ENCODE measurements at places on chromosomes 2 and 18.

DNA sequence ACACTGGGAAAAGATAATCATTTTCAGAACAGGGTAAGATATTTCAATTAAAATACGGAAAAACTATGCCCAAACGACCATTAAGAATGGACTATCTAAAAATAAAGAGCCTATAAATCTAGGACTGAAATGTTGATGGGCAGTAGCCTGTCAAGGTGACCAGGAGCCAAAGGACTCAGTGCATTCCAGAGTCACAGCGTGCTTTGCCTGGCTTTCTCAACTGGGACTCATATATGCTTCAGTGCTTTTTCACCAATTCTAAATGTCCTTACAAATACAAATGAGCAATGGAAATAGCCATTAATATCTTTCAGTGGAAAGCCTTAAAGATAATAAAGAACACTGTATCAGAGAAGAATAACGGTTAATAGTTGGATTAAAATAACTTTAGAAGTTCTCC lies 35.4 kb downstream of the PREPL start:
- DNase-seq, result no peak
- no peak overlapping the region for H3K4me3 ChIP-seq
- no peaks in the 10 kb centered on the region for H3K4me1 ChIP-seq
- peaks cover 52% of the 10 kb centered on the region for H3K36me3 ChIP-seq

- H3K4me1 ChIP-seq, result peaks cover 21% of the 10 kb centered on the region
- DNase-seq, result no peak
- no peaks in the 10 kb centered on the region for H3K36me3 ChIP-seq
- no peaks in the 10 kb centered on the region for H3K27me3 ChIP-seq
- H3K27ac ChIP-seq, result no peak overlapping the region
Observed at GRCh38 chr2:85590950-85591349, 4.6 kb upstream of the RNF181 start.

- no peaks in the 10 kb centered on the region for H3K4me1 ChIP-seq
- no peak for DNase-seq
- H3K27me3 ChIP-seq, result no peaks in the 10 kb centered on the region
- no peak overlapping the region for H3K4me3 ChIP-seq
- no peaks in the 10 kb centered on the region for H3K36me3 ChIP-seq
- H3K27ac ChIP-seq, result no peak overlapping the region
Observed at GRCh38 chr2:103605071-103605780, 843.4 kb downstream of the TMEM182 start.

GRCh38 chr2:127735044-127735443 lies 33.7 kb downstream of the SFT2D3 start:
- H3K27ac ChIP-seq, result no peak overlapping the region
- H3K4me1 ChIP-seq, result no peaks in the 10 kb centered on the region
- DNase-seq, result no peak
- no peaks in the 10 kb centered on the region for H3K27me3 ChIP-seq

DNA sequence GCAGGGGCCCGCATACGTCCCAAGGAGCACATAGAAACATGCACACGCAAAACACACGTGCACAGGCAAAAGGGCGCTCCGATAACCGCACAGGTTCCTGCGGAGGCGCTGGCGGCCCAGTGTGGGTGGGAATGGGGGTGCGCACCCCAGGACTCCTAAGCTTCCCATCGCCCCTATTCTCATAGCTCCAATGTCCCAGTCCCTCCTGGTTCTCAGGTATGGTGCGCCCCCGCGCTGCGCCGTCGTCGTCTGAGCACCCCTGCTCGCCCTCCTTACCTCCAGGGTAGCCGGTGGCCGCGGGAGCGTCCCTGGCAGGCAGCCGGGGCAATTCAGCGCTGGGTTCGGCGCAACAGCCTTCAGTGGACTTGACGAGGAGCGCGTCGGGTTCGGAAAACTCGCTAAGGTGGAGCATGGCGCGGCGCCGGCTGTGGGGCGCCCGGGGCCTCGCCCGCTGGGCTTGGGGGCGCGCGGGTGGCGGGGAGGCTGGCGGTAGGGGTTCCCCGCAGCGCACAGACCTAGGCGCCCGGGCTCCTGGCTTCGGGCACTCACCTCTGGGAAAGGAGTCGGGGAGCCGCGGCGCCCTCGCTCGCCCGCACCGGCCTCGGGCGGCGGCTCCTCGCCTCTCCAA lies 328 bp downstream of the EGR4 start:
- peaks cover 35% of the 10 kb centered on the region for H3K27me3 ChIP-seq
- no peak for DNase-seq
- H3K4me1 ChIP-seq, result 0 out of 2 replicates have a peak, but pooled peaks cover 5% of the 10 kb centered on the region

DNA sequence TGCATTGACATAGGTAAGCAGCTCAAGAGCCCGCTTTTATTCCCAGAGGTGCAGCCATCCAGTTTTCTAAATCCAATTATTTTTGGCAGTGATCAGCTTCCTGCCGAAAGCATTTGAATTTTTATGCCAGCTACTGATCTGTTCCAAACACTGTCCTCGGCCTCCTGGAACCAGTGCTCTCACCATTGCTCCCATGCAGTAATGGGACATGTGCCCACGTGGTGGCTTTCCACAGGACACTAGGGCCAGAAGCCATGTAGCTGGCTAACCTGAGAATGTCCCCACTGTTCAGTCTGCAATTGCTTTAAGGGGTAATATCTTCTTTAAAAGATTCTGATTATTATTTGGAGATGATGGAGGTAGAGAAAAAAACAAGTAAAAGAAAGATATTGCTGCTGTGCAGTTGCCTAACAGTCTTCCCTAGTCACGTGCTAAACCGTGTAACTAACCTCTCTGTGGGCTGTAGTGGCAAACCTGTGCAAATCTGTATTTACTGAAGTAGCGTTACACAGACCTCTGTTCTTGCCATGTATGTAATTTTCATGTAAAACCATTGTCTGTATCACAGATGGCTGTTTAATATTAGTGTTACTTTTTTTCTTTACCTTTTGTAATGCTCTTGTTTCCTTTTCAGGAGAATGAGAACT lies 13.0 kb downstream of the GRHL1 start:
- H3K4me3 ChIP-seq, result no peak overlapping the region
- no peak for DNase-seq
- no peak overlapping the region for H3K27ac ChIP-seq

DNA sequence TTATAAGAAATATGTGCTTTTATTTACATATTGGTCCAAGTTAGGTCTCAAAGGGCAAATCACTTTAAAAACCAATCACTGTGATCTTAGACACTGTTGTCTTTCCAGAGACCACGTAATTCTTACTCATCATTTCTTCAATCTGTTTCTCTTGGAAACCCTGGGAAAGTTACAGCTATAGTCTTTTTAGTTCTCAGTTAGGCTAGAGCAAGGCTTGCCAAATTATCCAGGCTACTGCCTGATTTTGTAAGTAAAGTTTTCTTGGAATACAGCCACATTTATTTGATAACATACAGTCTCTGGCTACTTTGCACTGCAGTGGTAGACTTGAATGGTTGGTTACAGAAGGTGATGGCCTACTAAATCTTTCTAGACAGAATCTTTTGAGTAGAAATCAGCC lies 106.0 kb downstream of the KIAA1328 start:
- H3K4me1 ChIP-seq, result no peaks in the 10 kb centered on the region
- H3K36me3 ChIP-seq, result no peaks in the 10 kb centered on the region
- H3K27ac ChIP-seq, result no peak overlapping the region
- no peak for DNase-seq
- no peaks in the 10 kb centered on the region for H3K27me3 ChIP-seq

GRCh38 chr18:27699137-27699536 lies 477.8 kb downstream of the CDH2 start:
- H3K27me3 ChIP-seq, result no peaks in the 10 kb centered on the region
- H3K36me3 ChIP-seq, result no peaks in the 10 kb centered on the region
- no peak overlapping the region for H3K27ac ChIP-seq
- no peak overlapping the region for H3K4me3 ChIP-seq
- H3K4me1 ChIP-seq, result no peaks in the 10 kb centered on the region

GRCh38 chr2:26605195-26605998 lies 35.8 kb downstream of the CIB4 start:
- peaks cover 25% of the 10 kb centered on the region for H3K4me1 ChIP-seq
- no peak overlapping the region for H3K4me3 ChIP-seq
- DNase-seq, result peak; percentile 45

- no peaks in the 10 kb centered on the region for H3K36me3 ChIP-seq
- no peak overlapping the region for H3K27ac ChIP-seq
- H3K4me3 ChIP-seq, result no peak overlapping the region
- no peaks in the 10 kb centered on the region for H3K4me1 ChIP-seq
- DNase-seq, result no peak
Observed at GRCh38 chr2:3731829-3732228, 28.5 kb downstream of the DCDC2C start.

- no peak overlapping the region for H3K27ac ChIP-seq
- no peaks in the 10 kb centered on the region for H3K4me1 ChIP-seq
- H3K4me3 ChIP-seq, result no peak overlapping the region
Observed at GRCh38 chr2:3159782-3160545, 217.7 kb downstream of the EIPR1 start.

DNA sequence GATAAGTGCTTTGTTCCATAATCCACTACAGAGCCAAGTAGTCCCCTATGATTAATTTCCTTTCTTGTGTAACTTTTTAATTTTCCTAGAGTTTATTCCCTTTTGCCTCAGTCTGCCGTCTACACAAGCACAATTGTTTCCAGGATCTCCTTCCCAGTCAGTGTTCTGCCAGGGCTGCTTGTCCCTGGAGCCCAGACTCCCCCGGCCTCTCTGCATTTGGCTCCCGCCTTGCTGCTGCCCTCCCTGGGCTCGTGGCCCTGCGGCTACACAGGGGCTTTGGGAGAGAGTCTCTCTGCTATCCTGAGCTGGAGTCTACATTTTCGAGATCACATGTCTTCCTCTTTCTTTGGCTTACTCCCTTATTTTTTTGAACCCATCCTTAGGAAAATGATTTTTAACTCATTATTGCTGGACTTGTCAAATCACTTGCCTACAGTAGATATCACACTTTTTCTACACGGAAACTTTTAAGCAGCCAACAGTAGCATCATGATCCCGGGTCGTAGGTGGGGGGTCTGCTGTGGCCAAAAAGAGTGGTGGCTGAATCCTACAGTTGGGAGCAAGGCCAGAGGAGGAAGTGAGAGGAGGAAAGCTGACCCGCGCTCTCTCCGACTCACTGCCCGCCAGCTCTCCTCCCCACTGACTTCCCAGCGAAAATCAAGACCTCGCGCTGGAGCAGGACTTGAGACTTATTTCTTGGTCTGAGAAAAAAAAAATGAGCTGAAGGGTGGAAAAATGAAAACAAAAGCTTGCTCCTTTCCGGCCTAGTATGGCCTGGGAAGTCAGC lies 9.4 kb downstream of the FBLN7 start:
- H3K27ac ChIP-seq, result no peak overlapping the region
- H3K27me3 ChIP-seq, result no peaks in the 10 kb centered on the region
- no peaks in the 10 kb centered on the region for H3K4me1 ChIP-seq
- no peak for DNase-seq
- H3K36me3 ChIP-seq, result no peaks in the 10 kb centered on the region

- no peak overlapping the region for H3K27ac ChIP-seq
- no peaks in the 10 kb centered on the region for H3K27me3 ChIP-seq
- H3K4me1 ChIP-seq, result no peaks in the 10 kb centered on the region
- H3K36me3 ChIP-seq, result no peaks in the 10 kb centered on the region
- DNase-seq, result no peak
- no peak overlapping the region for H3K4me3 ChIP-seq
Observed at GRCh38 chr2:136025057-136025973, 39.9 kb upstream of the DARS1 start.

- peak within 1 kb of the TSS; percentile 81 for H3K4me3 ChIP-seq
- H3K4me1 ChIP-seq, result peaks cover 11% of the 10 kb centered on the region
- peak within 1 kb of the TSS; percentile 58 for H3K27ac ChIP-seq
- no peak for DNase-seq
- no peaks in the 10 kb centered on the region for H3K27me3 ChIP-seq
Observed at GRCh38 chr2:9474361-9475057, at the start of gene IAH1. Gene IAH1 (plus strand): TSS chr2:9474551. CDS start chr2:9474567, 16 bp downstream.

- H3K4me1 ChIP-seq, result no peaks in the 10 kb centered on the region
- H3K36me3 ChIP-seq, result no peaks in the 10 kb centered on the region
- no peak overlapping the region for H3K4me3 ChIP-seq
- no peak for DNase-seq
- H3K27me3 ChIP-seq, result no peaks in the 10 kb centered on the region
Observed at GRCh38 chr2:186927185-186927866, 78.4 kb upstream of the ZSWIM2 start.

DNA sequence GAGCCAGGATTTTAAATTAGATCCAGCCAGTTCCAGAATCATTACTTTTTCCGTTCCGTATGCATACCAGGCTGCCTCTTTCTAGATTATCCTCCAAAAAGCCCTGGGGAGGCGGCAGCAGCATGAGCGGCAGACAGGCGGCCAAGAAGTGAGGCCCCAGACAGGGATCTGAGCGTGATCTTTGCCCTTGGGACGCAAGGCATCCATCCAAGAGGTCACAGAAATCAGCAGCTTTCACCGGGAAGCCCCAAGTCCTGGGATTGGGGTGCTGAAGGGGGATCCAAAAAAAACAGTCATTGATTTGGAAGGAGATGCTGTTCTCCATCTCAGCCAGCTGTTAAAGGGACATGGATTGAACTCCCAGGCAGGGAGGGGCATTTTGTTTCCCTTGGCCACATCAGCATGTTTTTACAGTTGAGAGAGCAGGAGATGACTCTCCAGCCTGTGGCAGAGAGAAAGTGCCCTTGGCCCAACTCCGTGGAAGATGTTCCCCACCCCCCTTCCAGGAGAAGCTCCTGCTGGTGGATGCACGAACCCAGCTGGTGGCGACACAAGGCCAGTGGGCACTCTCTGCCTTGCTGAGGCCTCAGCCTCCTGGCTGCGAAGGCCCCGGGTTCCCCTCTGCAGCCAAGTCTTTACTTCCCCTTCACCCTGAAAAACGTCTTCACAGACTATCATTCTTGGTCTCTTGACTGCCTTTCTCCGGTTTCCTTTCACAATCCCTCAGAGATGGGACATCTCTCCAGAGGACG lies 265.6 kb downstream of the ANAPC1 start:
- H3K4me1 ChIP-seq, result peaks cover 49% of the 10 kb centered on the region
- DNase-seq, result no peak
- H3K36me3 ChIP-seq, result no peaks in the 10 kb centered on the region
- no peak overlapping the region for H3K4me3 ChIP-seq
- peak overlapping the region; percentile 84 for H3K27ac ChIP-seq

DNA sequence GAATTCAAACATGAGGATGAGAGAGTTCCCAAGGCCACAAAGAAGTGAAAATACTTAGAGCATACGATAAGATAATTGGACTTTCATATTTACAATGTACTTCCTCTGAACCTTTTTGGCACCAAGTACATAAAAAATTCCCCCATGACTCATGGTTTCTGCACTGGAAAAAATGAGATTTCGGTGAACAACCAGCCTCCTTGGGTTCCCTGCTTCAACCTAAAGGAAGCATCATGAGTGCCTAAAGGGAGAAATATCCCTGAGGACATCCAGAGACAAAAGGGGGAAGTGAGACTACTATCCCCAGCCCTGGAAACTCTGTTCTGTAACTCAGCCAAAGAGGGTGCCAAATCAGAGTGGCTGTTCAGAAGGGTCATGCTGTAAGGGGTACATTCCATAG lies 562.7 kb upstream of the SLC39A10 start:
- no peak overlapping the region for H3K4me3 ChIP-seq
- no peaks in the 10 kb centered on the region for H3K36me3 ChIP-seq
- H3K4me1 ChIP-seq, result no peaks in the 10 kb centered on the region
- no peak overlapping the region for H3K27ac ChIP-seq
- DNase-seq, result no peak

GRCh38 chr2:46555011-46555410 lies 75.6 kb downstream of the TMEM247 start:
- no peaks in the 10 kb centered on the region for H3K4me1 ChIP-seq
- no peak overlapping the region for H3K27ac ChIP-seq
- H3K36me3 ChIP-seq, result no peaks in the 10 kb centered on the region
- H3K4me3 ChIP-seq, result no peak overlapping the region
- DNase-seq, result no peak

GRCh38 chr2:17069564-17069963 lies 403.9 kb upstream of the CYRIA start:
- H3K36me3 ChIP-seq, result no peaks in the 10 kb centered on the region
- no peak for DNase-seq
- no peak overlapping the region for H3K27ac ChIP-seq
- H3K27me3 ChIP-seq, result no peaks in the 10 kb centered on the region
- H3K4me3 ChIP-seq, result no peak overlapping the region
- no peaks in the 10 kb centered on the region for H3K4me1 ChIP-seq
